ENCODE measurements at places on chromosomes 11 and 22.

DNA sequence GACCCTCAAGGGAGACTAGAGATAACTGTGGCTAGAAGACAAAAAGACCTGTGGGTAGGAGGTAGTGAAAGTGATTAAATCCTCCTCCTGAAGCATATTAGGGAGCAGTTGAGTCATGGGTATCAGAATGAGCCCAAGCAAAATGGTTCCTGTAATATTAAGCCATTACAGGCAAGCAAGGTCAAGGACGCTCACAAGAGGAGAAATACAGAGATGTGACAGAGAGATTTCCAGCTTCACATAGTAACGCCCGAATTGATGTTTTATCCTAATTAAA lies 77.7 kb downstream of the FAM76B start:
- DNase-seq, result no peak

DNA sequence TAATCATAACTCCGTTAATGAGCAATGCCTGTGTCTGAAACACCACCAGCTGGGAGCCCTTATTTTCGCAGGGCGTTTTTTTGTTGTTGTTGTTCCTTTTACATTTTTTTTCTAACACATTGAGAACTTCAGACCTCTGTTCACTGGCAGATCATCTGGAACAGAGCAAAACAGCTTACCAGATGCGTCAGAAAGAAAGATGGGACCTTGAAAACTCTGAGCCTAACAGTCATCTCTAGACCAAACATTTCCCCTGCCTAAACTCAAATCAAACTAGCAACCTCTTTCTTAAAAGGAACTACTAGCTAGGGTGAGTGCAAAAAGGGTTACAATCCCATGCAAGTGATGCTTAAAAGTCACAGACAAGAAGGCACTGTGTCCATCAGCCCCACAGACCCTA lies 93.2 kb downstream of the PLEKHA7 start:
- no peak for DNase-seq

GRCh38 chr11:114130629-114131277 lies 71.2 kb downstream of the ZBTB16 start:
- DNase-seq, result no peak

GRCh38 chr11:17012712-17013547 lies 1.3 kb downstream of the PLEKHA7 start:
- peak; percentile 20 for DNase-seq

GRCh38 chr11:33863418-33864172 lies 28.3 kb downstream of the LMO2 start:
- DNase-seq, result no peak

DNA sequence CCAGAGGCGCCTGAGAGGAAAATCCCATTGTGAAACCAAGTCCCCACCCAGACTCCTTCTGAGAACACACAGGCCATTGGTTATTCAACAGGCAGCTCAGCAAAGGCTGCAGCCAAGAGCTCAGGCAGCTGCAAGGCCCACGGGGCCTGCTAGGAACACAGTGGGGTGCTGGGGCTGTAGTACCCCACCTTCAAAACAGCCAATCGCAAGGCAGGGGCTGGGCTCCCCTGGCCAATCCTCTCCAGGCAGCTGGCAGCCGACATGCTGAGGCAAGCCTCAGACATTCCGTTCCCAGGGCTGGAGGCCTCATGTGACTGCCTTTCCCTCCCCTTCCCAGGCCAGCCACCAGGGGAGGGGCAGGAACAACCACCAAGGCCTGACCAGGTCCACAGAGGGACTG lies 6.6 kb downstream of the PRODH start:
- no peak for DNase-seq

DNA sequence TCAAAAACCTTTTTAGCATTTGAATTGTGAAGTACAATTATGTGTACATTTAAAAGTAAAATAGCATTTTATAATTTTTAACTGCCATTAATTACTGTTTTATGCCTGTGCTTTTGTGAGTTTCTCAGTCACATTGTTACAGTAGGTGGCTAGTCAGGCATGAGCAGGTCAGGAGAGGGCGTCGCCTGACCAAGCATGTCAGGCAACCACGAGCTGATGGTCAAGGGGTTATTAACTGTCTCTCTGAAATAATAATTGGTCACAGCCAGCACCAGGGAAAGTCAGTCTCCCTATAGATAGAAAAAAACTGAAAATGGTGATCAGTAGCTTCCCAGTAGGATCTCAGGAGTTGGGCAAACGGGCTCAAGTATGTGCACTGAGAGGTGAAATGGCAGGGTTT lies 19.4 kb upstream of the CCDC81 start:
- no peak for DNase-seq

DNA sequence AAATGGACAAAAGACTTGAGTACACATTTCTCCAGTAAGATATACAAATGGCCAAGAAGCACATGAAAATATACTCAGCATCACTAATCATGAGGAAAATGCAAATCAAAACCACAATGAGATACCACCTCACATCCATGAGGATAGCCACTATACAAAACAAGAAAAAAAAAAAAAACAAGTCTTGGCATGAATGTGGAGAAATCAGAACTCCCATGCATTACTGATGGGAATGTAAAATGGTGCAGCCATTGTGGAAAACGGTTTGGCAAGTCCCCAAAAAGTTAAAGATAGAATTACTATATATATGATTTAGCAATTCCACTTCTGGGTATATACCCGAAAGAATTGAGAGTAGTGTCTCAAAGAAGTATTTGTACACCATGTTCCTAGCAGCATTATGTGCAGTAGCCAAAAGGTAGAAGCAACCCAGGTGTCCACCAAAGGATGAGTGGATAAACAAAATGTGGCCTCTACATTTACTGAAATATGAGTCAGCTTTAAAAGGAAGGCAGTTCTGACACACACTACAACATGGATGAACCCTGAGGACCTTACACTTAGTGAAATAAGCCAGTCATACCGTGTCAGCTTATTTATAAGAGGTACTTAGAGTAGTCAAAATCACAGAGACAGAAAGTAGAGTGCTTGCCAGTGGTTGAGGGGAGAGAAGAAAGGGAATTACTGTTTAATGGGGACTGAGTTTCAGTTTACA lies 146.3 kb downstream of the WNT7B start:
- no peak for DNase-seq

DNA sequence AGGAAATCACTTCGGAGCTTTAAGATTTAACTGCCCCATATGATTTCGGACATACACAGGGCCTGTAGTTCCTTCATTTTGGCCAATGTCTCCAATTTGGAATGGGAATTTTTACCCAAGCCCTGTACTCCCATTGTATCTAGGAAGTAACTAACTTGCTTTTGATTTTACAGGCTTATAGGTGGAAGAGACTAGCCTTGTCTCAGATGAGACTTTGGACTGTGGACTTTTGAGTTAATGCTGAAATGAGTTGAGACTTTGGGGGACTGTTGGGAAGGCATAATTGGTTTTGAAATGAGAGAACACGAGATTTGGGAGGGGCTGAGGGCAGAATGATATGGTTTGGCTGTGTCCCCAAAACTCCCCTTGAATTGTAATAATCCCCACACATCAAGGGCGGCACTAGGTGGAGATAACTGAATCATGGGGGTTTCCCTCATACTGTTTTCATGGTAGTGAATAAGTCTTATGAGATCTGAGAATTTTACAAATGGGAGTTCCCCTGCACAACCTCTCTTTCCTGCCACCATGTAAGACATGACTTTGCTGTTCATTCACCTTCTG lies 130.5 kb downstream of the LARGE1 start:
- DNase-seq, result no peak

- DNase-seq, result no peak
These were observed 1032.7 kb upstream of the TENM4 start for GRCh38 chr11:80473562-80473961.

GRCh38 chr22:48744967-48745841 lies 1082.5 kb downstream of the BRD1 start:
- DNase-seq, result no peak

- no peak for DNase-seq
These were observed 3.2 kb upstream of the NEAT1 start for GRCh38 chr11:65419460-65419771.

DNA sequence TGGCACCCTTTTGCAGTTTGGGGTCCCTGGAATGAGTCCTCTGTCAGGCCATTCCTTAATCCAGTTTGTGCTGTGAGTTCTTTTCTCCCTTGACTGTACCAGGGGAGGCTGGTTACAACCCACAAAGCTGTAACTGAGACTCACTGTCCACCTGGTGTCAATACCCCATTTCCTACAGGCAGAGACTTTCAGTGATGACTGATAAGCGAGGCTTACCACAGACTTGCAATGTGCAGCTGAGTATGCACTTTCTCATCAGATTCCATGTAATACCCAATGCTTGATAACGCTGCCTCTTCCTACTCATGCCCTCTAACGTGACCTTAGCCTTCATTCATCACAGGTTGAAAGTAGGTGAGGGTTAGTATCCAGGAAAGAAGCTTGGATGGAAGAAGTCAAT lies 120.1 kb downstream of the INSC start:
- no peak for DNase-seq

- peak; percentile 91 for DNase-seq
These were observed 13.6 kb upstream of the CDC42EP1 start for GRCh38 chr22:37546437-37547250.

- no peak for DNase-seq
These were observed 17.3 kb upstream of the SYT8 start for GRCh38 chr11:1817511-1817910.

DNA sequence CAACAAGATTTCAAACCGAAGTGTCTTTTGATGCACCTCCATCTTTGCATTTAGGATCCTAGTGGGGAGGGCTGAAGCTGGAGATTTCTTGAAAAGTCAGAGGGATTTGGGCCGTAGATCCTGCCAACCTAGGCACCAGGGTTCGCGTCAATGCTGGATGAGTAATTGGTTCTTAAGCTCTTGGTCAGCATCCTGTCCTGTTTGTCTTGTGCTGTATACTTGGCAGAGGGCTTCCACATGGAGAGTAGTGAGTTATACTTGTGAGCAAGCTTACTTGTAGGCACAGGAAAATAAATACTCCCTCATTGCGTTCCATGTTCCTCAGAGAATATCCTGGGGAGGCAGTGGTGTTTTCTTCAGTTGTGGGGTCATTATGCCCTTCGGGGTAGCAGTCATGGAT lies 12.6 kb downstream of the INSC start:
- DNase-seq, result peak; percentile 79

DNA sequence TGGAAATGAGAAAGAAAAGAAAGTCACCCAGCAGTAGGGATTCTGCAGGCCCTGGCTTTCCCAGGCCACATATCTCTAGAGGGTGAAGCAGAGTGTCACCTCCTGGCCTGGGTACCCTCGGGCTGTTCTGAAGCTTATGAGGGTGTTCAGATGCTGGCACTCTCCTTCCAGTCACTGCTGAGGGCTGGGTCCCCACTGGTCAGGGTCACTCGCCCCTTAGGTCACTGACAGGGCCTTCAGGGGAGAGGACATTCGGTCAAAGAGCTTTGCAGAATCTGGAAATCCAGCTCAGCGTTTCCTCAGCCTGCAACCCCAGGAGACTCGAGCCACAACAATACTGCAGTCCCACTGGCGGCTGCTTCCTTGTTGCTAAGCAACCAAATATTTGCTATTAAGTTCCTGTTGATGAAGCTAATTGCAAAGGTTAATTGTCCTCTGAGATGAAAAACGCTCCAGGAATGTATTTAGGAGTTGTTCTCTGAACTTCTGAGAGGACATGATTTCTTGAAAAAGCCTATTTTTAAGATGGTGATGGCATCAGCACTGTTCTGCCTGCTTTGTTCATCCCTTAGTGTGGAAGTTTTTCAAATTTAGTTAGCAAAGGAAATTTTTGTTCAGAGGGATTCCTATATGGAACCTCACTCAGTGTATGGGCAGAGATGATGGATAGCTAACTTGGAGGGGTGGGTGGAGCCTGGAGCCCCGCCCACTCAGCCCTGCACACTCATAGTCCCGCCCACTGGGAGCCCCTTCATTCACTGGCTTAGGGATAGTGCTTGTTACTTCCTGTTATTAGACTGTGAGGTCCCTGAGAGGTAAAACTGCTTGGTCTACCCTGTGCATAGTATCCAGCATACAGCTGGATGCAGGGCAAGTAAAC lies 109.2 kb downstream of the CSNK2A3 start:
- DNase-seq, result no peak

- peak; percentile 61 for DNase-seq
These were observed 823 bp downstream of the CEP57 start for GRCh38 chr11:95790933-95791708.

DNA sequence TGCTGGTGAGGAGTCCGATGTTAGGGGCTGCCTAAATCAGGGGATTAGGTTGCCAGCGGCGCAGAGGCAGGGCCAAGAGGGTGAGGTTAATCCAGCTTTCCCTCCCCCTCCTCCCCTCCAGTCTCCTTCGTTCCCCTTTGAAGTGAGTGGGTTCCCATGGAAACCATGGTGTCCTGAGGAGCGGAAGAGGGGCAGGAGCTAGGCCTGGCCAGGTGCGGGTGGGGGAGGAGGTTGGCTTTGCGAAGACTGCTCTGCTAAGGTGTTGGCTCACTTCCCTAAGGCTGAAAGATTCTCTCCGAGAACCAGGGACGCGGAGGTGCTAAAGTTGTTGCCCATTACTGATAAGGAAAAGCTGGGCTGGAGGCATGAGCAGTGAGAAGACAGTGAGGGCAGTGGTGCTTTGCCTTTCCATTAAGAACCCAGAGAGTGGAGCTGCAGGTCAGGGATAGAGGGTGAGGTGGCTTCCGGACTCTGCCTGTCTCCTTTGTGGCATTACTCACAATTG lies 124.6 kb downstream of the FEZ1 start:
- no peak for DNase-seq

GRCh38 chr11:91396236-91397133 lies 828.1 kb upstream of the FAT3 start:
- DNase-seq, result no peak

GRCh38 chr11:44261800-44262591 lies 47.9 kb downstream of the ALX4 start:
- no peak for DNase-seq

DNA sequence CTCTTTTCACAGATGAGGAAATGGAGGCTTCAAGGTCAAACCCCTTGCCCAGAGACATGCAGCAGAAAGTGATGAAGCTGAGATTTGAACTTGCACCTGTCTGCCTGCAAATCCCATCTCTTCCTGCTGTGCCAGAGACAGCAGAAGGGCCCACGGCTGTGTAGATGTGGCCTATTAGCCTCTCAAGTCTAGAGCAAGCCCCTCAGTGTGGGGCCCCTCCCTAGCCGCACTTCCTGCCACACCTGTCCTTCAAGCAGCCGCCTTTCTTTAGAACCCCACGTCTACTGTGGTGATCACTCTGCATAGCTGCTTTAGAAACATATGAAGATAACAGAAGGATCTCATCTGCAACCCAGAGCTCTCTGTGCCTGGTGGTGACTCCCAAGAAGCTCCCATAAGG lies 41.2 kb upstream of the JAM3 start:
- no peak for DNase-seq

GRCh38 chr11:12817681-12818332 lies 143.6 kb downstream of the TEAD1 start:
- peak; percentile 79 for DNase-seq

- peak; percentile 29 for DNase-seq
These were observed 20.6 kb downstream of the TSPAN18 start for GRCh38 chr11:44747316-44747715.

GRCh38 chr11:134004496-134005172 lies 47.9 kb upstream of the IGSF9B start:
- DNase-seq, result no peak

GRCh38 chr11:109735128-109735527 lies 313.1 kb downstream of the C11orf87 start:
- DNase-seq, result no peak

DNA sequence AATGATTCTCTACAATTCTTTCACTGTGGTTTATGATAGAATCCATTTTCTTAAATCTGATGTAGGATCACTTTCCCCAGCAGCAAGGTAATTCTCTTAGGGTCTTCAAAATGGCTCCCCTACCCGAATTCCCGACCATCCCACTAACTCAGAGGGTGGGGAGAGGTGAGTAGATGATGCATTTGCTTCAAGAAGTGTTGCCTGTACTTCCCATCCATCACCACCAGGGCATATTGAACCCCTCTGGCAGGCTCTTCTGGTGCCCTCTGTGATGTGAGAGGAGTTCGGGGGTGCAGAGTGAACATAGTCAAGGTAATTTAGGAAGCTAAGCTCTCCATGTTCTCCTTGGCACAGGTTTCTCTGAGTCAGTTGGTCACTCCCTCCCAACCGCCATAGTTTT lies 52.3 kb downstream of the ZNRF3 start:
- no peak for DNase-seq

Measured in fibroblast of gingiva (primary cell).